ENCODE measurements at places on chromosomes 16 and 17. TPM values are rescaled to one million over a fixed set of nuclear protein-coding genes. Genes with fewer than 3 reads are reported as not detected.

GRCh38 chr17:50902372-50903353 lies 36.5 kb upstream of the TOB1 start:
- no peak for DNase-seq

DNA sequence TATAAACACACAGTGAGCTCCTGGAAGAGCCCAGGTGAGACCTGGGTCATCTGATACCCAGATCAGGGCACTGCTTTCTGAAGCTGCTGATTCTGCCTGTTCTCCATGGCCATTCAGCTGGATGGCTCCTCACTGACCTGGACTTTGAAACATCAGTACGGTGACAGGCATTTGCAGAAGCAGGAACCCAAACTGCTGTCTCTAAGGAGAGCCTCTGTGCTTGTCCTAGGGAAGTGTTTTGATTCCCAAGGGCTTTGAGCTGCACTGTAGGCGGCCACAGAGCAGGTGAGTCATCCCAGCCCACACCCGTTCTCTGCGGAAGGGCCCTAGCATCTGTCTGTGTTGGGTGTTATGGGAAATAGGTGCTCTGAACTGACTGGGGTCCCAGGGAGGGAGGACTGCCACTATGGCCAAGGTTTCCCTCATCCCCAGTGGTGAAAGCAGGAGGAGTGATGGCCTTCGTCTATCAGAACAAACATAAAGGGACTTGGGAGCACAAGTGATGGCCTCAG lies 60.7 kb upstream of the ADCY9 start:
- no peak for DNase-seq

GABARAP gene
- total RNA-seq: 272 TPM

DNA sequence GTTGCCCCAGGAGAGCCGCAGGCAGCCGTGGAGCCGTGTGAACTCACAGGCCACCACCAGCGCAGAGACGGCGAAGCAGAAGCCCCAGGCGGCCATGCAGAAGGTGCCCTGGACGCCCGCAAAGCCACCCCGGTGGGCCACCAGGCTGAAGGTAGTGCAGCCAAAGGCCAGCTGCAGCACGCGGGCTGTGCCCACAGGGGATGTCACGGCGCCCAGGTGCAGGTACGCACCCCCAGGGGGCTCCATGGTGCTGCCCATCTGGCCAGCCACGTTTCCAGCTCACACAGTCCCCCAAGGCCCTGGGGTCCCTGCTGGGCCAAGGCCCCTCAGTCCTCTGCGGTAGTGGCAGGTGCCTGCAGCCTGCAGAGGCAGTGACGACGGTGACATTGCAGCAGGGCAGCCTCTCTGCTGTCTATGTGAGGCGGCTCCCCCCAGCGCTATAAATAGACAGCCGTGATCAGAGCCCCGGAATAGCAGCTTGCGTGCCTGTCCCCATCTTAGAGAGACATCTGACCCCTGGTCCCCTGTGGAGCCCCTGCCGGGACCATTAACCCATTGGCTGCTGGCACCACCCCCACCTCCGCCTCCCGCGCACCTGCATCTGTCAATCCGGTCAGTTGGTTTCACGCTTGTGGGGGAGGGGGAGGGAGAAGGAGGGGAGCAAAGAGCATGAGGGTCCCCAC lies 4.5 kb upstream of the PYCR1 start:
- no peak for DNase-seq

DNA sequence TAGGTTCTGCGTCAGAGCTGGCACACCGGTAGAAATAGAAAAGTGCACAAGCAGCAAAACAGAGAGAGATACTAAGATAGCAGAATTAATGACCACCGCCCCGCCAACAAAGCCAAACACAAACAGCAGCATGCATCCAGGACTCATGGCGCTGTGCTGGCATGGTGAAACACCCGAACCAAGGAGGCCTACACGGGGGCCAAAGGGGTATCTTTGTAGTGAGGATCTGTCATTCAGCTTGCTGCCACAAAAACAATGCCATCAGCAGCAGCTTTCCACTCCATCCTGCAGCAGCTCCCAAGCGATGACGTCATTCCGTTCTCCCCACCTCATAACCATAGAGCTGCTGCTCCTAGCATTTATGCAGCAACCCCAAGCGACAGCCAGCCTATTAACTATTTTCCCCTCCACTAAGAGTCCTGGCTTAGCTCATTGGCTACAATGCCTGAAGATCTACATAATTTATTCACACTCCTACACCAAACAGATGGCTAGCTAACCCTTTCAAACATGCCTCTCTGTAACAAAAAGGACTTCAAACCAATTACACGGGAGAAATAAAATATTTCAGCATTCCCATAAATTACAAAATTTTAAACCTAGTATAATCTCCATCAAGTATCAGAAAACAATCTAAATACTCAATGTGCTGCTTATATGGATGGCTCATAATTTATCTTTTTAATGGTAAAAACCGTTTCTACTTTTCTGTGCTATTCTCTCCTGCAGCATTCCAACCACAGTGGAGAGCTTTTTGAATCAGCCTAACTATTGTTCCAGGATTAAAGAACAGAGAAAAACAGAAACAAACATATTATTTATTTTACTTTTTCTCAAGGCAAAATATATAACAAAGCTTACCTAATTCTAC lies 73.9 kb downstream of the SPAG9 start:
- no peak for DNase-seq

GRCh38 chr17:67970783-67971182 lies 25.5 kb downstream of the C17orf58 start:
- no peak for DNase-seq

- DNase-seq: no peak
Observed at GRCh38 chr17:33260638-33261037, 32.5 kb downstream of the ASIC2 start.

NPIPA3 gene
- total RNA-seq: 0.34 TPM

ATP2C2 gene
- total RNA-seq: not detected

PLSCR3 gene
- 83.9 TPM for total RNA-seq

CNGB1 gene
- total RNA-seq: not detected

GRCh38 chr17:40363111-40363827 lies 1.3 kb downstream of the GJD3 start:
- no peak for DNase-seq

DNA sequence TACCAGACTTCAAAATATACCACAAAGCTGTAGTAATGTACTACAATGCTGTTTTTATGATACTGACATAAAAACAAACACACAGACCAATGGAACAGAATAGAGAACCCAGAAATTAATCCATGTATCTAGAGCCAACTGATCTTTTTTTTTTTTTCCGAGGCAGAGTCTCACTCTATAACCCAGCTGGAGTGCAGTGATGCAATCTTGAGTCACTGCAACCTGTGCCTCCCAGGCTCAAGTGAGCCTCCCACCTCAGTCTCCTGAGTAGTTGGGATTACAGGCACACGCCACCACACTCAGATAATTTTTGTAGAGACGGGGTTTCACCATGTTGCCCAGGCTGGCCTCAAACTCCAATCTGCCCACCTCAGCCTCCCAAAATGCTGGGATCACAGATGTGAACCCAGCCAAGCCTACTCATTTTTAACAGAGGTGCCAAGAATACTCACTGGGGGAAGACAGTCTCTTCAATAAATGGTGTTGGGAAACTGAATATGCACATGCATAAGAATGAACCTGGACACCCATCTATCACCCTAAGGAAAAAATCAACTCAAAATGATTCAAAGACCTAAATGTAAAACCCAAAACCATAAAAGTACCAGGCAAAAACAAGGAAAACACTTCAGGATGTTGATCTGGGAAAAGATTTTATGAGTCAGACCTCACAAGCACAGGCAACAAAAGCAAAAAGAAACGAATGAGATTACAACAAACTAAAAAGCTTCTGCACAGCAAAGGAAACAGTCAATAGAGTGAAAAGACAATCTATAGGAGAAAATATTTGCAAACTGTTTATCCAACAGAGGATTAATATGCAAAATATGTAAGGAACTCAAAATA lies 63.1 kb downstream of the STX8 start:
- DNase-seq: no peak

P2RX5 gene
- 13.2 TPM for total RNA-seq

GRCh38 chr17:70492368-70492767 lies 323.0 kb downstream of the KCNJ2 start:
- DNase-seq: no peak

PRAC1 gene
- total RNA-seq: not detected

GRCh38 chr17:45794840-45795239 lies 10.7 kb downstream of the CRHR1 start:
- DNase-seq: no peak

Measured in naive thymus-derived CD4-positive, alpha-beta T cell (primary cell).